Mesothelial cell of epicardium (in vitro differentiated cells): ENCODE measurements at places on chromosomes 11 and 22. TPM values are rescaled to one million over a fixed set of nuclear protein-coding genes. Genes with fewer than 3 reads are reported as not detected.

DNA sequence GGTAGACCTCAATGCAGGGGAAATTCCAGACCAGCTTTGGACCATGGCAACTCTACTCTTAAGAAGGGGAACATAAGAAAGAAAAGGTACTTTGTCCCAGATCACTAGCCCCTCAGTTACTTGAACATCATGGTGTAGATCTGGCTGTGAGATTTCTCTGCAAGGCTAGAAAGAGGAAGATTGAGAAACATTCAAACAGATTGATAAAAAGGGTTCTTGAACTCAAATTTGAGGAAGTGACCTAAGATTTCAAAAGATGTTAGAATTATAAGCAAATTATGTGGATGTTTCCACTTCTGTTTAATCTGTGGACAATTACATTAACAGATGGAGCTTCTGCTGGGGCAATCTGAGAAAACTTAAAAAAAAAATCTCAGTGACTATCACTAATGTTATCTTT lies 21.8 kb upstream of the UPB1 start:
- DNase-seq, result no peak

Gene PYGM
- total RNA-seq, result 6.4 to 7.6 TPM (median 7.1 TPM) in 3 replicates

DNA sequence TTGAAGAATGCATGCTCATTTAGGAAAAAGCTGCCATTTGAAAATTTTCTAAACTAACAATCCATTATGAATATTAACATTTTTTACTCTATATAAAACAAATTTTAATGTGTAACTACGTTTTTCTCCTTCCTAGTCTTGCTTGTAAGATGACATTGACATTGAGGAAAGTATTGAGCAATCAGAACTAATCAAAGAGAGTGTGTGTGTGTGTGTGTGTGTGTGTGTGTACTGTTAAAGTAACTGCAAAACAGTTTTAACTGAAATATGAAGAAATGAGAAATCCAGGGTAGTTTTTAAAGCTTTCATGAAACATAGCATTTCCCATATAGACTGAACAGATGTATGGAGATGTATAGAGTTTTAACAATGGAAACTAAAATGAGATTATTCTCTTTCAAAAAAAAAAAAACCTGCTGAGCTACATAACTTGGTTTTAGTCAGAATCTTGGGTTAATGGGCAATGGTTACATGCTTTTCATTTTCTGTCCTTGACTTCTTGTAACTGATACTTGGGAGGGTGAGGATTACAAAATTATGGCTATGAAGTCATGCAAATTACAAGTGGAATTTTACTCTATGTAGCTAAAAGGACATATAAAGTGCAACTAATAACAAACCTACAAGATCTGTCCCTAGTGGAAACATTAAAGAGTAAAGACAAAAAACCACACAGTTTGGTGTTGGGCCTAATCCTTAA lies 2.0 kb downstream of the PDGFD start:
- DNase-seq, result no peak

DNA sequence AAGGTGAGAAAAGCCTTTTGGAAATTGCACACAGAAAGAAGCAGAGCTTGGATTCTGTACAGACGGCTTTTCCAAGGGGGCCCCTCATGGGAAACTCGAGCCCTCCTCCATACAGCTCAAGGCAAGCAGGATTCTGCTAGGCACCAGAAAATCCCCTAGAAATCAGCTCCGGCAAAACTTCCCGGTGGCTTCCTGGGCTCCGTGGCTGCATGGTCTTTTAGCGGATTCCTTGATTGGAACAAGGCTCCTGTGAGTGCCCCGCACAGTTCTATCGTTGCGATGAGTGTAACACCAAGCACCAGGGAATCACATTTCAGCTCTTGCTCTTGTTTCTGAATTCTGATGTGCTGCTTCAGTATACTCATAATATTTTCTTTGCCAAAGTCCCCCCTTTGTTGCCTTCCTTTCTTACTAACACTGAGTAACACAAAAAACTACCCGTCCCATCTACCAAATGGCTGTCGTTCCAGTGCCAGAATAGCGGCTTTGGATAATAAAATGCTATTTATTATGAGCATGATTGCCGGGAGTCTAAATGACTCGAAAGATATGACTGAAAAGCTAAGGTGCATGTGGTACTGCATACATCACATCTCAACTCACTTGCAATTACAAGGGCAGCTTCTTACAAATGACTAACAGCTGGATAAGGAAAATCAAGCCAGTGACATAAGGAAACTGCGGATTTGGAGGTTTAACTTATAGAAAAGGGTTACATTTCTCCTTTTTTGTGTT lies 494.1 kb downstream of the DLG2 start:
- peak; percentile 39 for DNase-seq

Gene MYBPC3
- not detected in 3 replicates for total RNA-seq

DNA sequence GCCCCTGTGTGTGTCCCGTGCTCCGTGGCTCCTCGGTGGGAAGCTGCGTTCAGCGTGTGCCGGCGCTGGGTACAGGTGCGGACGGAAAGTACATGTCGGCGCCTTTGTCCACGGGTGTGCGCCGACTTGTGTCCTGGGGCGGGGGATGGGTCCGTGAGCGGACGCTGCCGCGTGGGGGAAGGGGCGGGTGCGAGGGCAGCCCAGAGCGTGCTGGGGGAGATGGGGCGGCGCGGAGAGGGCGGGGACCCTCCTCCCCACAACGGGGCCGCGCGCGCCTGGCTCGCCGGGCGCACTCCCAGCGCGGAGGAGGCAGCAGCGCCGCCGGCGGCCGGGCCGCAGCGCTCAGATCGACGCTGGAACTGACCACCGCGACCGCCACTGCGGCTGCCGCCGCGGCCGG lies 33.6 kb upstream of the RELT start:
- DNase-seq, result no peak

- DNase-seq, result no peak
Observed at GRCh38 chr22:37626144-37626543, 13.3 kb upstream of the SH3BP1 start.

GRCh38 chr11:66371627-66372415 lies at the start of gene SLC29A2:
Gene SLC29A2 (minus strand): TSS chr11:66371760. CDS start chr11:66371591, 169 bp downstream.
- peak; percentile 82 for DNase-seq

DNA sequence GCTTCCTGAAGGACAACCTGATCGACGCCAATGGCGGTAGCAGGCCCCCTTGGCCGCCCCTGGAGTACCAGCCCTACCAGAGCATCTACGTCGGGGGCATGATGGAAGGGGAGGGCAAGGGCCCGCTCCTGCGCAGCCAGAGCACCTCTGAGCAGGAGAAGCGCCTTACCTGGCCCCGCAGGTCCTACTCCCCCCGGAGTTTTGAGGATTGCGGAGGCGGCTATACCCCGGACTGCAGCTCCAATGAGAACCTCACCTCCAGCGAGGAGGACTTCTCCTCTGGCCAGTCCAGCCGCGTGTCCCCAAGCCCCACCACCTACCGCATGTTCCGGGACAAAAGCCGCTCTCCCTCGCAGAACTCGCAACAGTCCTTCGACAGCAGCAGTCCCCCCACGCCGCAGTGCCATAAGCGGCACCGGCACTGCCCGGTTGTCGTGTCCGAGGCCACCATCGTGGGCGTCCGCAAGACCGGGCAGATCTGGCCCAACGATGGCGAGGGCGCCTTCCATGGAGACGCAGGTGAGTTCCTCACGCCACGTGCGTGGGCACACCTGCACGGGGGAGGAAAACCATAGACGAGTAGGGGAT lies 1.5 kb downstream of the BCR start:
- no peak for DNase-seq

Gene OR51I1
- total RNA-seq, result 0.50 to 0.93 TPM (median 0.63 TPM) in 3 replicates
